ENCODE measurements at places on chromosomes 16 and 17. TPM values are rescaled to one million over a fixed set of nuclear protein-coding genes. Genes with fewer than 3 reads are reported as not detected.

UMOD gene
- total RNA-seq: not detected

KRT13 gene
- not detected for total RNA-seq

FKBP10 gene
- total RNA-seq: 10.2 TPM

HAP1 gene
- total RNA-seq: not detected

CSH2 gene
- not detected for total RNA-seq

NAGS gene
- total RNA-seq: 0.57 TPM
